A549 treated with CpdA at 1 μM for 4 hours (cell line): ENCODE measurements at places on chromosomes 6 and 20. TPM values are rescaled to one million over a fixed set of nuclear protein-coding genes. Genes with fewer than 3 reads are reported as not detected.

Gene PHF10
- 19.9 to 24.1 TPM (median 23.1 TPM) in 5 replicates for total RNA-seq

Gene PPP1R18
- total RNA-seq = 42.8 to 50.5 TPM (median 45.3 TPM) in 5 replicates

Gene E2F3
- total RNA-seq = 12.6 to 14.8 TPM (median 13.2 TPM) in 5 replicates

Gene NKX2-4
- total RNA-seq = 0.06 TPM in 1 of 5 replicates, not detected in the others

Gene PACRG
- 0.22 to 0.81 TPM in 2 of 5 replicates, not detected in the others for total RNA-seq

Gene FOXF2
- 17.7 to 24.2 TPM (median 23.0 TPM) in 5 replicates for total RNA-seq

Gene GRIK2
- total RNA-seq = 0.12 to 0.38 TPM (median 0.22 TPM) in 5 replicates

Gene TMEM244
- not detected in 5 replicates for total RNA-seq

Gene SPDEF
- total RNA-seq = 1.7 to 3.0 TPM (median 2.6 TPM) in 5 replicates

Gene SLC22A7
- total RNA-seq = not detected in 5 replicates

Gene RAET1L
- total RNA-seq = 0.18 to 0.49 TPM (median 0.27 TPM) in 5 replicates

Gene BPIFB1
- total RNA-seq = 0.07 to 0.15 TPM (median 0.14 TPM) in 3 of 5 replicates, not detected in the others
